Retinal pigment epithelial cell (primary cell): ENCODE measurements at places on chromosomes 7 and 10.

DNA sequence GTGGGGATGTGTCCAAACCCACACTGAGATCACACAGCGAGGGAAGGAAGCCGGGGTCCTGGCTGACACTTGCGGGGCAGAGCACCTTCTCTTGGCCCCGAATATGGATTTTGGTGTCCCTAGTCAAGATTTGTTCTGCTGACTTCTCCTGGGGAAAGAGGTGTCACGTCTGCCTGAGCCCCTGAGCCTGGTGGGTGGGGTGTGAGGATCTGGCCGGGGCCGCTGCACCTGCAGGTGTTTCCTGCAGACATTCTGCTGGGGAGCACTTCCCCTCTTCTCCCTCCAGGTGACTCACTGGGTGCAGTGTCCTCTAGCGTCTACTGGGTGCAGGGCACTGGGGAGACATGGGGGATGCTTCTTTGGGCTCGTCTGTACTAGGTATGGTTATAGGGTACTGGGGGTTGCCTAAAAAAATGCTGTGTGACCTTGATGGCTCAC, 99.2 kb downstream of the GRK5 start:
- no peak for DNase-seq

GRCh38 chr7:77359599-77359998, 56.5 kb downstream of the GSAP start:
- DNase-seq, result no peak

DNA sequence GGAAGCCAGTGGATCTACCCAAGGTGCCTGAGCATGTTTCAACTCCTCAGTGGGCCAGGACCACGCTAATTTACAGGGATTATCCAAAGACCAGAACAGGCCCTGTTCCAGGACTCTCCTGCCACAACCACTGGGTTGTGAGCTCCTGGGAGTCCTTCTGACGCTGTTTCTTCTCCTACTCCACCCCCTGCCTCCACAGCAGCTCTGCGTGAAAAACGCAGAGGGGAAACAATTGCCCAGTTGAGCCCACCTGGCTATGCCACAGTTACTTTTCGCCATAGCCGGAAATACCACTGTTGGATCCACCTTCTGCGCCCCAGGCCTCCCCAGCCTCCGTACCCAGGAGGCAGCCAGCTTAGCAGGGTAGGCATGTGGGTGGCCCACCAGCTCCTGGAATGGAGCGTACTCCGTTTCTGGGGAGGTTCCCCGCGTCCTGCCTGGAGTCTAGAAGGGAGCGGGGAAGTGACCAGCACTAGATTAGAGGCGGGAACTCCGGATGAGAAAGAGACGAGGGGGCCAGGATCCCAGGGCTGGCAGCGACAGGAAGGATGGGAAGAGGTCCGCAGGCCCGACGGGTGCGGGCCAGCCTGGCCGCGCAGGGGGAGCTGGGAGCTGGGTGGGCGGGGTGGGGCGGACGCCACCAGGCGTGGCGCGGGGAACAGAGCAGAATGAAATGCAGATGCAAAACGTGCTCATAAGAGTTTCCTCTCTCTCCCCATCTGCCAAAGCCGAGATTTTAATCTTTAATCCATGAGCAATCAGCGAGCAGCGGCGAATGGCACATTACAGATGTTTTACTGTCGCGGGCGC, 32.1 kb upstream of the PAX2 start:
- DNase-seq, result no peak

GRCh38 chr10:130707389-130707979, 571.3 kb downstream of the GLRX3 start:
- DNase-seq, result no peak
